ENCODE measurements at places on chromosomes 7 and 10. TPM values are rescaled to one million over a fixed set of nuclear protein-coding genes. Genes with fewer than 3 reads are reported as not detected.

- H3K4me1 ChIP-seq, result no peaks in the 10 kb centered on the region
- H3K27me3 ChIP-seq, result no peaks in the 10 kb centered on the region
- no peak overlapping the region for H3K4me3 ChIP-seq
- DNase-seq, result peak; percentile 58
These were observed 165.6 kb upstream of the KMT2E start for GRCh38 chr7:104848138-104848990.

- H3K36me3 ChIP-seq, result no peaks in the 10 kb centered on the region
- no peak overlapping the region for H3K4me3 ChIP-seq
- H3K27me3 ChIP-seq, result no peaks in the 10 kb centered on the region
- H3K27ac ChIP-seq, result no peak overlapping the region
These were observed 50.2 kb downstream of the ABI1 start for GRCh38 chr10:26810435-26811026.

- no peak overlapping the region for H3K27ac ChIP-seq
- no peak overlapping the region for H3K4me3 ChIP-seq
- no peaks in the 10 kb centered on the region for H3K27me3 ChIP-seq
- H3K4me1 ChIP-seq, result no peaks in the 10 kb centered on the region
- no peaks in the 10 kb centered on the region for H3K36me3 ChIP-seq
These were observed 68.1 kb upstream of the ADCY1 start for GRCh38 chr7:45506059-45506458.

DNA sequence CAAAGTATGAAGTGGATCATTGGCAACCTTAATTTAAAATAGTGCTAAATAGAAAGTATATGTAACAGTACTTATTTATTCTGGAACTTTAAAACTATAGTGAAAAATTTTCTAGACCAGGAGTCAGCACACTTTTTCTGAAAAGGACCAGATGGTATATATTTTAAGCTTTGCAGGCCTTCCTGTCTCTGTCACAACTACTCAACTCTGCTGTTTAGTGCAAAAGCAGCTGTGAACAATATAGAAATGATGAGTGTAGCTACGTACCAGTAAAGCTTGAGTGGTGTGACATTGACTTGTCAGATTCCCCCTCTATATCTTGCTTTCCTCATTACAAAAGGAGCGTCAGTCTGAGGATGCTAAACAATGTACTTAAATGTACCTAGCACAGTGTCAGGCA is 88.1 kb upstream of the IGFBP3 start:
- no peak overlapping the region for H3K27ac ChIP-seq
- no peak for DNase-seq
- no peaks in the 10 kb centered on the region for H3K36me3 ChIP-seq
- no peak overlapping the region for H3K4me3 ChIP-seq

- no peaks in the 10 kb centered on the region for H3K4me1 ChIP-seq
- no peaks in the 10 kb centered on the region for H3K27me3 ChIP-seq
- H3K36me3 ChIP-seq, result no peaks in the 10 kb centered on the region
- no peak overlapping the region for H3K4me3 ChIP-seq
- H3K27ac ChIP-seq, result no peak overlapping the region
- DNase-seq, result no peak
These were observed 3.6 kb upstream of the GIMAP7 start for GRCh38 chr7:150511048-150511447.

DNA sequence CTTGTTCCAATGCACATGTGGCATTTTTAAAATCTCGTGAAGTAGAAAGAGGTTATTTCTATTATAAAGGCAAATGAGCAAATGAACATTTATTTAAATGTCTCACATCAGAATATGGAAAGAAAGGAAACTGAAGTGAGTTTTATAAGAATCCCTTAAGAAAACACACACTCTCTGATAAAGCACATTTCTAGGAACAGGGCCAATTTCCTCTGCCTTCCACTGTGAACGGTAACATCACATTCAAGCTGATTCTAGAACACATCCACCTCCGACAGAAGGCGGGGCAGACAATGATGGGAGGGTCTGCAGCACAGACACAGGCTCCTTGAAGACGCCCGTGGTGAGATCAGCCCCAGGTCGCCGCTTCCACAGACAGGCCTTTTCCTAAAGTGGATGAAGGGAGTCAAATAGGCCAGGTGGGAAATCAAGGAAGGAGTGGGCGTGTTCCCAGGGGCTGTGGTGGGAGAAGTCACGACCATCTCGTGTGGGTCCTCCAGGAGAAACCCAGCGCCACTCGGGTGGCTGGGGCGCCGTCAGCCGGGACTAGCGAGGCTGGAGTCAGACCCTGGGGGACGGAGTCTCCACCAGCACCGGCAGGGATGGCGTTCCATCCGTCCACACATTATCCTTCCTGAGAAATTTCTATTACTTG is 31.1 kb downstream of the PITRM1 start:
- H3K27ac ChIP-seq, result no peak overlapping the region
- no peaks in the 10 kb centered on the region for H3K27me3 ChIP-seq
- peaks cover 36% of the 10 kb centered on the region for H3K36me3 ChIP-seq
- H3K4me1 ChIP-seq, result no peaks in the 10 kb centered on the region
- no peak overlapping the region for H3K4me3 ChIP-seq
- no peak for DNase-seq

DNA sequence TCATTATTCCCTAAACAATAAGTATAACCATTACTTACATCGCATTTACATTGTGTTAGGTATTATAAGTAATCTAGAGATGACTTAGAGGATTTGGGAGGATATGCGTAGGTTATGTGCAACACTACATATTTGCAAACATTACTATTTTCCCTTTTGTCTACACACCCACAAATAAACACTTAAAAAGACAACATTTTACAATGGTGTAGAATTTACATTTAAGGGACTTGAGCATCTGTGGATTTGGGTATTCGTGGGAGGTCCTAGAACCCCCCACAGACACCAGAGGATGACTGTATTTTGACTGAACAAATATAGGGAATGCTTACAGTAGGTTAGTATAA is 220.2 kb upstream of the MYO3A start:
- no peaks in the 10 kb centered on the region for H3K4me1 ChIP-seq
- no peak overlapping the region for H3K4me3 ChIP-seq
- H3K36me3 ChIP-seq, result no peaks in the 10 kb centered on the region
- no peak overlapping the region for H3K27ac ChIP-seq
- DNase-seq, result no peak

Gene SMNDC1
- 12.3 TPM for polyA plus RNA-seq

GRCh38 chr10:1737222-1738061 is at the start of gene ADARB2:
TSS of gene ADARB2 (minus strand) at chr10:1737525.
- no peak within 1 kb of the TSS for H3K4me3 ChIP-seq
- no peak within 1 kb of the TSS for H3K27ac ChIP-seq
- no peaks in the 10 kb centered on the region for H3K36me3 ChIP-seq
- peak; percentile 20 for DNase-seq
- H3K27me3 ChIP-seq, result peaks cover 25% of the 10 kb centered on the region

Gene GPR158
- polyA plus RNA-seq, result not detected

DNA sequence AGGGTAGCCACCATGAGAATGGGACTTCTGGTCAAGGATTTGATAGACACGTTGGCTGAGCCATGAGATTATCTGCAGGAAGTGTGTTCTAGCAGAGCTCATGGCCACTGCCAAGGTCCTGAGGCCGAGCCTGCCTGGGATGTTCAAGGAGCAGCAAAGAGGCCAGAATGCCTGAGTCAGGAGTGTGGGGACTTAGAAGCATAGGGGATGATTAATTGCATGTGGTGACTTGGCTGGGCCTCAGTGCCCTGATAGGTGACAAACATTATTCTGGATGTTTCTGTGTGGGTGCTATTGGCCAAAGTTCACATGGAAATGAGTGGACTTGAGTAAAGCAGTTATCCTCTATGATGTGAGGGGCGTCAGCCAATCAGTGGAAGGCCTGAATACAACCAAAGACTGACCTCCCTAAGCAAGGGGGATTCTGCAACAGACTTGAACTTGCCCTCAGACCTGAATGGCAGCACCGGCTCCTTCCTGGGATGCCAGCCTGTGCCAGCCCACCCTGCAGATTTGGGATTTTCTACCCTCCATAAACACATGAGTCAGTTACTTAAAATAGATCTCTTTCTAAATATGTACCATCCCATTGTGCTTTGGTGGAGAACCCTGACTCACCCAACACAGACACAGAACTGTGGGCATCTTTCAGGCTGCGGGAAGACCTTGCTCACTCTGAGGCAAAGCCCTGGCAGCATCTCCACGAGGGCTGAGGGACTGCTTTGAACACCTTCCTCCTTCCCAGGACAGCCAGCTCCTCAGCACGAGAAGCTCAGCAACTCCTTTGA is 363.9 kb upstream of the MGMT start:
- H3K36me3 ChIP-seq, result no peaks in the 10 kb centered on the region
- H3K4me1 ChIP-seq, result no peaks in the 10 kb centered on the region
- no peak overlapping the region for H3K27ac ChIP-seq
- DNase-seq, result no peak
- no peak overlapping the region for H3K4me3 ChIP-seq

- no peak overlapping the region for H3K4me3 ChIP-seq
- DNase-seq, result no peak
- peaks cover 3% of the 10 kb centered on the region for H3K27me3 ChIP-seq
- no peak overlapping the region for H3K27ac ChIP-seq
These were observed 162.8 kb downstream of the CYP26A1 start for GRCh38 chr10:93236393-93237040.

- H3K36me3 ChIP-seq, result no peaks in the 10 kb centered on the region
- H3K4me3 ChIP-seq, result no peak overlapping the region
- no peak for DNase-seq
- no peaks in the 10 kb centered on the region for H3K27me3 ChIP-seq
These were observed 59.9 kb upstream of the KAT6B start for GRCh38 chr10:74766501-74766900.

DNA sequence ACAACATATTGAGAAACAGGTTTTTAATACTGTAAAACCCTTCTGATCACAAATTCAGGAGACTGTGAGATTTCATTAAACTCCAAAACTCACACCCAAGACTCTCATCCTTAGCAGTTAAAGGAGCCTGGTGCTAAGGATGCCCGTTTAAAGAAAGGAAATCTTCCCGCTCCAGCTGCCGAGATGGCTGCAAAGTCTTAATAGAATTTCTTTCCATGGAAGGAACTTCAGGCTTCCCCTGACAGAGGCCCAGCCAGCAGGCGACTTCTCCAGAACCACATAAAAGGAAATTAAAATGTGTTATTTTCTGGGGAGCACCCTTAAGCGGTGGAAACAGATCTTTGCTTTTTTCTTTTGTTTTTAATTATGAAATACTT is 104.7 kb upstream of the CHST15 start:
- H3K27ac ChIP-seq, result no peak overlapping the region
- no peaks in the 10 kb centered on the region for H3K27me3 ChIP-seq
- H3K36me3 ChIP-seq, result no peaks in the 10 kb centered on the region
- H3K4me1 ChIP-seq, result no peaks in the 10 kb centered on the region

DNA sequence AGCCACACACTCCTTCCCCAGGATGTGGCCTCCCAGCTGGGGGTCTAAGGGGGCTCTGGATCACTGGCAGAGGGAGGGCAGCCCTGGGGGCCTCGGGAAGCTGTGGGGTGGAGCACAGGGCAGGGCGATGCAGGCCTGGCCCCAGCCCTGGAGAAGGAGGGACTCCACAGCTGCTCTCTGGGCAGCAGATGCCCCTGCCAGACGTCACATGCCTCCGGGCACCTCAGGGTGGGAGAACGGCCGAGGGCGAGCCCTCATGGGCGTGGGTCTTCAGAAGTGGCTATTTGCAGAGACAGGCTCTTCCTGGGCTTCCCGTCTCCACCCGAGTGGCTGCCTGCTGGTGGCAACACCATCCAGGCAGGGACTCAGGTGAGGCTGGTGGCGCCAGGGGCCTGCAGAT is 16.0 kb upstream of the ADGRA1 start:
- no peak overlapping the region for H3K27ac ChIP-seq
- H3K4me3 ChIP-seq, result no peak overlapping the region
- H3K27me3 ChIP-seq, result no peaks in the 10 kb centered on the region

All from small intestine (tissue), 16 donors.